ENCODE measurements at places on chromosomes 5 and 9.

- DNase-seq, result no peak
Measured at GRCh38 chr5:137310051-137310730, 188.9 kb downstream of the SPOCK1 start.

DNA sequence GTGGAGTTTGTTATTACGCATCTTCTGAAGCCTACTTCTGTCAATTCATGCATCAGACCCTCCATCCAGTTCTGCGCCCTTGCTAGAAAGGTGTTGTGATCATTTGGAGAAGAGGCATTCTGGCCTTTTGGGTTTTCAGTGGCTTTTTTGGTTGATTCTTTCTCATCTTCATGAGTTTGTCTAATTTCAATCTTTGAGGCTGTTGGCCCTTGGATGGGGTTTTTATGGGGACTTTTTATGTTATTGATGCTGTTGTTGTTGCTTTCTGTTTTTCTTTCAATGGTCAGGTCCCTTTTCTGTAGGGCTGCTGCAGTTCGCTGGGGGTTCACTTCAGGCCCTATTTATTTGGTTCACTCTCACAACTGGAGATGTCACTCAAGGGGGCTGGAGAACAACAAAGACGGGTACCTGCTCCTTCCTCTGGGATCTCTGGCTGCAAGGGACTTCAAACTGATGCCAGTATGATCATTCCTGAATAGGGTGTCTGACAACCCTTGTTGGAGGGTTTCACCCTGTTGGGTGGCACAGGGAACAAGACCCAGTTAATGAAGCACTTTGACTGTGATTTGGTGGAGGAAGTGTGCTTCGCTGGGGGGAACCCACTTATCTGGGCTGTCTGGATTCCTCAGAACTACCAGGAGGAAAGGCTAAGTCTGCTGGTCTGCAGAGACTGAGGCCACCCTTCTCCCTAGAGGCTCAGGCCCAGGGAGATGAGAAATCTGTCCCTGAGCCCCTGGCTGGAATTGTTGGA, 226.7 kb upstream of the PTGER4 start:
- DNase-seq, result no peak

DNA sequence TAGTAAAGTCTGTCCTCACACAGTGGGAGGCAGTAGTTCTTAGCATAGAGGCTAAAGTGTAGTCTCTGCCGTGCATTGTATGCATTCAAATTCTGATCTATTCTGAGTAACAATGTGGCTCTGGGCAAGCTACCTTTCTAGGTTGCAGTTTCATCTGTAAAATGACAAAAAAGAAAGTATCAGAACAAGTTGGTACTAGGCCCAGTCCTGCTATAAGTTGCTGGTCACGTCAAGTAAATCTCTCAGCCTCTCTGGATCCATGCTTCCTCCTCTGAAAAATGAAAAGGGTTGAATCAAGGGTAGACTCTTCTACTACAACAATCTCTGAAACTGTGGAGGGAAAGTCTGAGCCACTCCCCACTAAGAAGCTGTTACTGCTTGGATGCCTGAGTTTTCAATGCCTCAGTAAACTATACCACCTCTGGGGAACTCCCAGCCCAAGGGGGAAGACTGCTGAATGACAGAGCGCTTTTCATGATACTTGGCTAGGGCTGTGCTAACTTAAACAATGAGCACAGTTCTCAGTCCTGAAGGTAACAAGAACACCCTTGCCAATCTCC, 34.5 kb upstream of the SPARC start:
- DNase-seq, result no peak

GRCh38 chr5:181221792-181222629, 1.1 kb upstream of the TRIM41 start:
- peak; percentile 96 for DNase-seq

GRCh38 chr5:168699002-168699401, 119.8 kb upstream of the PANK3 start:
- no peak for DNase-seq

DNA sequence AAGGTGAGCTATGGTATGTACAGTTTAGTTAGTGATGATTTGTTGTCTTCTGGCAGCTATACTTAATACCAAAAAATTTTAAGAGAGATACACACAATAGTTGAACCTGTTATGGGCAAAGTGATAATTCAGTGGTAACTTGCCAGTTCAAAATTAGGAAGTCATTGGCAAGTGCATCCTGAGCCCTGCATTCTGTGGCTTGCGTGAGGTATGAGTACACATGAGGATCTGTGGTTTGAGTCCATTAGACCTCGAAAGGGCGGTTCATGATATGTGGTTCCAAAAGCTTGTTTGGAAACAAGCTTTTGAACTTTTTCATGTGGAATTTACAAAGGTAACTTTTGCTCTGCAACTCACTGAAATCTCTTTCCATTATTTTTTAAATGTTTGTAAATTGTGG, 47.0 kb downstream of the GPR21 start:
- DNase-seq, result no peak

All from stimulated activated CD4-positive, alpha-beta T cell treated with anti-CD3 and anti-CD28 coated beads, Interleukin-1b, Interleukin-23, amount 100 ng/mL, for 1 hour (primary cell).